Heart left ventricle (tissue), 16 donors: ENCODE measurements at places on chromosomes 2 and 18. TPM values are rescaled to one million over a fixed set of nuclear protein-coding genes. Genes with fewer than 3 reads are reported as not detected.

GCG gene
- total RNA-seq: not detected

COL6A3 gene
- total RNA-seq: 48.3 TPM

ARHGAP28 gene
- total RNA-seq: 0.42 TPM

MEP1B gene
- total RNA-seq: not detected

KCNF1 gene
- total RNA-seq: 0.33 TPM

PLB1 gene
- 2.3 TPM for total RNA-seq

NEUROD1 gene
- total RNA-seq: not detected

FAM161A gene
- total RNA-seq: 1.7 TPM

TCF7L1 gene
- total RNA-seq: 5.4 TPM

GKN1 gene
- not detected for total RNA-seq

DYSF gene
- 68.6 TPM for total RNA-seq

NT5DC4 gene
- total RNA-seq: not detected

SPC25 gene
- 0.51 TPM for total RNA-seq

RESP18 gene
- total RNA-seq: not detected

PPP1CB gene
- 496 TPM for total RNA-seq

CNTNAP5 gene
- total RNA-seq: not detected

RBMS1 gene
- total RNA-seq: 52.0 TPM

LYPD6B gene
- total RNA-seq: not detected

PIK3C3 gene
- total RNA-seq: 44.2 TPM

MRO gene
- total RNA-seq: 4.2 TPM

IGFBP5 gene
- total RNA-seq: 129 TPM
